ENCODE measurements at places on chromosomes 2 and 18. TPM values are rescaled to one million over a fixed set of nuclear protein-coding genes. Genes with fewer than 3 reads are reported as not detected.

- no peak for DNase-seq
These were observed 246.3 kb downstream of the TXNL1 start for GRCh38 chr18:56391931-56392590.

The TMEM247 gene
- total RNA-seq: not detected

The LYG2 gene
- not detected for total RNA-seq

- peak; percentile 90 for DNase-seq
These were observed 31.5 kb upstream of the TANC1 start for GRCh38 chr2:158936978-158937377.

The SERPINB4 gene
- not detected for total RNA-seq

GRCh38 chr2:8378016-8378810, 303.6 kb upstream of the ID2 start:
- no peak for DNase-seq

The CDH7 gene
- not detected for total RNA-seq

DNA sequence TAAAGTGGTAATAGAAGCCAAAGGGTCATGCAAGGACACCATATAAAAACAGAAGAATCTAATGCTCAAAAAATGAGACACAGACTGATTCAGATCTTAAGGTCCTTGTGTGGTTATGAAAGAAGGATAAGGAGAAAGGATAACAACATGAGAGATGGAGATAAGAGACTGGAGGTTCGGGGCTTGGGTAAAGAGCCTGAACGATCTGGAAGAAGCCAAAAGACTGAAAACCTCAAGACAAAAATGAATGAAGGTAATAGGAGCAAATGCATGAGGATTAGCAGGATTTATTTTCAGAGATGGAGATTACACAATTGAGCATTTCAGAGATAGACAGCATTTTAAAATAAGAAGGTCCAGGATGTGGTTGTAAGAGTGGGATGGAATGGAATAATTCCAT, 26.1 kb downstream of the STK17B start:
- no peak for DNase-seq

Data from fibroblast of the aortic adventitia (primary cell).